GOT3 (cell line): ENCODE measurements at places on chromosomes 13 and 19.

- no peak for DNase-seq
Measured at GRCh38 chr13:45055198-45055901, 65.0 kb upstream of the GTF2F2 start.

- no peak for DNase-seq
Measured at GRCh38 chr13:99796175-99796819, 175.3 kb downstream of the ZIC5 start.

GRCh38 chr13:24036115-24036514 is 124.4 kb upstream of the SPATA13 start:
- no peak for DNase-seq

DNA sequence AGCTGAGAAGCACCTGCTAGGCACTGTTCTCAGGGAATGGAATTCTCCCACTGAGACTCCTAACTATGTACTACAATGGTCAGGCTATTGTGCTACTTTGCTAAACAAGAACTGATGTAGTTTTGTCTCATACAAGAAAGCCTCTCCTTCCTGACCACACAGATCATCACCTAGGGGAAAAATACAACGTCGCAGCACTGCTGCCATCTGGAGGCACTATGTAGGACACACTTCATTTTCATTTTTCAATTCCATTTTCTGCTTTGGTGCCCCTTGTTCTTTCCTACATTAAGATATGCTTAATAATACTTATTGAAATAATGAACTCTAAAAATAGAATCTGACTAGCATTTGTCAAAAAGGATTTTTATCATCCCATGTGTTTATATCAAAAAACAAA is 21.1 kb downstream of the PROSER1 start:
- DNase-seq, result no peak

- DNase-seq, result no peak
Measured at GRCh38 chr19:54275951-54276350, 5.0 kb downstream of the LILRB2 start.

GRCh38 chr13:31925079-31925478 is 106.5 kb upstream of the FRY start:
- no peak for DNase-seq

- DNase-seq, result no peak
Measured at GRCh38 chr13:50706505-50706904, 137.0 kb downstream of the DLEU7 start.

- DNase-seq, result no peak
Measured at GRCh38 chr13:113413898-113414282, 39.4 kb downstream of the ADPRHL1 start.

GRCh38 chr13:43572656-43573360 is 214.0 kb downstream of the ENOX1 start:
- peak; percentile 16 for DNase-seq

DNA sequence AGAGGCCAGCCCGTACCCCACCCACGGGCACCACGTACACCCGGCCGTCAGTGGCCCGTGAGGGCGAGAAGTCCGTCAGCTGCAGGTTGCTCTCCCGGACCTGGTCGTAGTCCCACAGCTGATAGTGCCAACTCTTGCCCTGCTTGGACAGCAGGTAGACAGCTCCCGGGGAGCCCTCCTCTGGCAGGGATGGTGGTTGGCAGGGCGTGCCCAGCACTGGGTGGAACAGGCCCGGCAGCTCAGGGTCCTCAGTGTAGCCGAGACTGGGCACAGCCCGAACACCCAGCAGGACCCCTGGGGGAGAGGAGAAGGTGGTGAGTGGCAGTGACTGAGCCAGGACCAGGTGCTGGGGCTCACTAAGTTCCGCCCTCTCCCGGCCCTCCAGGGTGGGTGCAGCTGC is 7.8 kb downstream of the ACTMAP start:
- DNase-seq, result no peak

DNA sequence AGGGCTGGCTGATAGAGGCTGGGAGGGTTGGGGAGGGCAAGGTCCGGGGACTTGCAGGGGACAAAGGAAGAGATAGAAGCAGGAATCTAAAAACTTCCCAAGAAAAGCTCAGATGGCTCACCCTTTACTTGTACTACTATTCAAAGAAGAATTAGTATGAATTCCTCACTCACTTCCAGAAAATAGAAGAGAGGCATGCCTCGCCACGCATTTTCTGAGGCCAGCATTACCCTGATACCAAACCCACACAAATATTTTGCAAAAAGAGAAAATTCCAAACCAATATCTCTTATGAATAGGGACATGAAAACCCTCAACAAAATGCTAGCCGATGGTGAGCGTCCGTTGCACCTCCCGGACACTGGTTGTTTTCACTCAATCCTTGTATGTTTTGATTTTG is 54.0 kb downstream of the ING1 start:
- no peak for DNase-seq

DNA sequence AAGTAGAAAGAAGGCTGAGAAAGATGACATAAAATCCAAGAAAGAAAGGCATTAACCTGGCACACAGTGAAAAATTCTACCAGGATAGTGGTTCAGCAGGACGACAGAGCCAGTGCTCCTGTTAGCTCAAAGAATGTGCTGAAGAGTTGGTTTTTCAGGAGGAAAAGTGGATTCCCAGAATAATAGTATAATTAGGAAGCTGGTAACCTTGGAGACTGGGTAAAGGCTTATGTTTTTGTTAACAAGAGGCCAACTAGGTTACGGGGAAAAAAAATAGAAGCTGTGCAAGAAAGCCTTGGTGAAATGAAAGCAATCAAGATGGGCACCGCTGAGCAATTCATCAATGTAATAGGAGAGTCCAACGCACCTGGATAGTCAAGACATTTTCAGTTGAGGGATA is 54.7 kb downstream of the SLC15A1 start:
- no peak for DNase-seq

DNA sequence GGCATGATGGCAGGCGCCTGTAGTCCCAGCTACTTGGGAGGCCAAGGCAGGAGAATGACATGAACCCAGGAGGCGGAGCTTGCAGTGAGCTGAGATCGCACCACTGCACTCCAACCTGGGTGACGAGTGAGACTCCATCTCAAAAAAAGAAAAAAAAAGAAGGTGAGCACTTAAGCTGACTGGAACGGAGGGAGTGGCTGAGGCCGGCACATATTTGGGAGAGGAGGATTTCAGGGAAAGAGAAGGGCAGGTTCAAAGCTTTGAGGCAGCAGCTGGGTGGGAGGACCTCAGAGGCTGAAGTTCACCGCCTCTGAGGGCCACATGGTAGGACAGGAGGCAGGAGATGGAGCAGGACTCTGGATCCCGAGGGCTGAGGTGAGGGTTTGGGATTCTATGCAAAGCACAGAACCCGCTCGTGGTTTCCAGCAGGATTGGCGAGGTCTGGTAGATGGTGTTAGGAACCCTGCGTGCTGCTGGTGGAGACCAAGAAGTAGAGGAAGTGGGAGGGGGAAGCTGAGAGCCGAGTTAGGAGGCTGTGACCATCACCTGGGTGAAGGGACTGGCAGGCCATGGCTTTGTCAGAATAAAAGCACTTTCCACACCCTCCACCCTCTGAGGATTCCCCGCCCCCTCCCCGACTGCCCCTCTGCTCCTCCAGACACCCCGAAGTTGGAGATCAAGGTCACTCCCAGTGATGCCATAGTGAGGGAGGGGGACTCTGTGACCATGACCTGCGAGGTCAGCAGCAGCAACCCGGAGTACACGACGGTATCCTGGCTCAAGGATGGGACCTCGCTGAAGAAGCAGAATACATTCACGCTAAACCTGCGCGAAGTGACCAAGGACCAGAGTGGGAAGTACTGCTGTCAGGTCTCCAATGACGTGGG is 8.4 kb downstream of the CD22 start:
- no peak for DNase-seq

GRCh38 chr13:73988461-73988860 is 145.7 kb downstream of the KLF12 start:
- DNase-seq, result no peak

DNA sequence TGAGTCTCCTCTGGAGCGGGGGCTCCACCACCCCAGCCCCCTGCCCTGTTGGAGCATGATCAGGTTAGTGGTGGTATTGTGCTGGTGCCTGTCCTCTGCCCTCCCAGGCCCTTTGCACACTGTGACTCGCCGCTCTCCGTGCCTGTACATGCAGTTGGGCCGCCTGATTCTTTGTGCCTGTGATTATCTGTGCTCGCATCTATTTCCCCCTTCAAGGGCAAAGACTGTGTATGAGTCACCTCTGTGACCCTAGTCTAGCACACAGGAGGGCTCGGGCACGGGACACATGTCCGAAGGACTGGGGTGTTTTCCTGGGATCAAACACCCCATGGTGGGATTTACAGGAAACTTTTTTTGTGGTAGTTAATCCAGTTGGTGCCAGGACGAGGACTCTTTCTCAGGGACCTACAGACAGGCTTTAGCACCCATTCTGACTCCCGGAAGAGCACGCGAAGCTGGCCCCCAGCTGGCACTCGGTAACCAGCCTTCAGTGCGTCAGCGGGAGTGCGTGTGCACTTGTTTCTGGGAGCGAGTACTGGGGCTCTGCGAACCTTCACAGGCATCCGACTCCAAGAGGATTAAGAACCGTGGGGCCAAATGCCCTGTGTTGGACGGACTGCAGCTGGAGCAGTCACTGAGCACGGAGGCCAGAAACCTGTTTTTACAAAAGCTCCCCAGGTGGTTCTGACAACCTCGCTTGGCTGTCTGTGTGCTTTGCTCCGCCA is 6.7 kb downstream of the PPP1R37 start:
- DNase-seq, result no peak

DNA sequence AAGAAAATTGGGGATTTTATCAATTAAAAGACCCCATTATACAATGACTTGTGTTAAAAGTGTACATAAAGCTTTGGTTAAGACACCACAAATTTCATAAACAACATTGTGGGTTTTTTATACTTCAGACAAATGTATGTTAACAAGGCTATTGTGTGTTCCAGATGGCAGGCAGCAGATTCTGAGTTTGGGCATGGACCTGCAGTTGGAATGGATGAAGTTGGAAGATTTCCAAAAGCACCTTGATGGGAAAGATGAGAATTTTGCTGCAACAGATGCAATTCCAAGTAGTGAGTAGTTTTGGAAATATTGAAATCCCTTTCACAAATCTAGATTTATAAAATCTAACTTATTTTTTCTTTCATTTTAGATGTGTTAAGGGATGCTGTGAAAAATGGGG is 25.4 kb downstream of the MPHOSPH8 start:
- DNase-seq, result no peak

GRCh38 chr13:71677124-71677523 is 189.9 kb downstream of the DACH1 start:
- no peak for DNase-seq

- DNase-seq, result no peak
Measured at GRCh38 chr19:47603706-47604565, 5.0 kb upstream of the BICRA start.

DNA sequence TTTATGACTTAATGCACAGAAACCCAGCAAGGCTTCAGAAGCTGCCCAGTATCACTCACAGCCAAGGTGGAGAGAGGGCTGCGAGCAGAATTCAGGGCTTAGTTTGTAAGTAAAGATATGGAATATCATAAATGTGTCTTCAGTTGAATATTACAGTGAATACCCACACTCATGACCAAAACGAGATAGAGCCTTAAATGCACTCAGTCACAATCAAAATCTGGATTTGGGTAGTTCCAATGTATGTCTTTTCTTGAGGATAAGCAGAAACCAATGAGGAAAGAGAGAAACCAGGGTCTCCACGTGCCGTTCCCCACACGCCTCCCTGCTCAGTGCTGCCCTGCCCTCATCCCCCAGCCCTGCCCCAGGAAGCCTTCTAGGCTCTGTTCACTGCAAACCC is 94.9 kb downstream of the ZIC5 start:
- no peak for DNase-seq

DNA sequence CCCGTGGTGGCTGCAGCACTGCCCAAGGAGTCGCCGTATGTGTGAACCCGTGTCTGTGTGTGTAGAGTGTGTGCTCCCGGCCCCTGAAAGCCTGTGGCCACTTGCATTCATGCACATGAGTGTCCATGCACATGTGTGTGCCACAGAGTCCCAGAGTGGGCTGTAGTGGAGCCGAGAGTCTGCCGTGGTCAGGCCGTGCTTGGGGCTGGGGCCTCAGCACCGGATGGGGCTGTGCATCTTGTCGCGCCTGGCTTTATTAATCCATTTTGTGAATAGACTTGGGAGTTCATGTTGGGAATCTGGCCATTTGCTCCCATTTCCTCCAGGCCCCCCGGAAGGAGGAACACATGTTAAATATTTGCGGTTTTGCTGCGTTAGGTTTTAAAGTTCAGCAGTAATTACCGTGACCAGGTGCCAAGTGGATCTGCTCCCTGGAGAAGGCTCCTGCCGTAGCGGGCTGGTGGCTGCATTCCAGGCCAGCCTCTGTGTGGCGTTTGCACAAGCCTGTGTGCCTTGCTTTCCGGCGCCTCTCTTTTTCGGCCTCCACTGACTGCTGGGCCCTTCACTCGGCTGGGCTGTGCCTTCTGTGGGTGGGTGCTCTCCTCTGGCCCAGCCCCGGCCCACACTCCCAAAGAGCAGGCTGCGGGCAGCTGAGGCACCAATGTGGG is 69.2 kb upstream of the KCTD15 start:
- no peak for DNase-seq

GRCh38 chr19:5172859-5173630 is 167.6 kb downstream of the PTPRS start:
- peak; percentile 50 for DNase-seq

DNA sequence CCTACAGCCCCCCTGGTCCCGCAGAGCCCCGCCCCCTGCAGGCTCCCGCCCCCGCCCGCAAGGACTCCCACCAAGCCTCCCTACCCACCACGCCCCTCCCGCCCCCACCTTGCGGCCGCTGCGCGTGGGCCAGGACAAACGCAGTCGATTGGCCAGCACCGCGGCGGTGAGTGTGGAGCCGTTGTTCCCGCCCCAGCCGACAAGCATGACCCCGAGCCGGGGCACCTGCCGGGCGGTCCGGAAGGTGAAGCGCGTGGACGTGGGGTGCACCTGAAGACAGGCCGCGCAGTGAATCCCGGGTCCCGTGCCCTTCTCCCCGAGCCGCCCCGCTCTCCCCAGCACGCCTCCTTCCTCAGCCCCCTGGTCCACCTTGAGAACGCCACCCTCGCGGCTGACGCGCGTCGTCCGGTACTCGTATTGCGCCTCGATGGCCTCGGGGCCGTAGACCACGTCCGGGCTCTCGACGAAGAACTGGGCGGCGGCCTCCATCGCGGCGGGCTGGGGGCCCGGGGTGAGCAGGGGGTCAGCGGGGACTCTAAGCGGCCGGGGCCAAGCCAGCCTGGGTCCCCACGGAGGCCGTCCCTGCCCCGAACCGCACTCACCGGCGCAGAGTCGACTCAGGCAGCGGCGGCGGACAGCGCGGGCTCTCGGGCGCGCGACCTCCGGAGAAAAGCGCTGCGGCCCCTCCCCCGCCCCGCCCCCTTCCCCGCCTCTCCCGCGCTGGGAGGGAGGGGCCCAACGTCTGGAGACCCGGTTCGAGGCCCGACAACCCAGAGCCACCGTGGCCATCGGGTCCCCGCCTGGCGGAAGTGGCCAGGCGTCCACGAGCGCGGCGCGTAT is at the start of gene ISYNA1:
Gene ISYNA1, minus strand, starts transcription at position 643 of the 840 bp plus-strand sequence. Its CDS starts 154 bp downstream, at position 489.
- no peak for DNase-seq

- no peak for DNase-seq
Measured at GRCh38 chr19:15323496-15324235, 8.7 kb downstream of the BRD4 start.

DNA sequence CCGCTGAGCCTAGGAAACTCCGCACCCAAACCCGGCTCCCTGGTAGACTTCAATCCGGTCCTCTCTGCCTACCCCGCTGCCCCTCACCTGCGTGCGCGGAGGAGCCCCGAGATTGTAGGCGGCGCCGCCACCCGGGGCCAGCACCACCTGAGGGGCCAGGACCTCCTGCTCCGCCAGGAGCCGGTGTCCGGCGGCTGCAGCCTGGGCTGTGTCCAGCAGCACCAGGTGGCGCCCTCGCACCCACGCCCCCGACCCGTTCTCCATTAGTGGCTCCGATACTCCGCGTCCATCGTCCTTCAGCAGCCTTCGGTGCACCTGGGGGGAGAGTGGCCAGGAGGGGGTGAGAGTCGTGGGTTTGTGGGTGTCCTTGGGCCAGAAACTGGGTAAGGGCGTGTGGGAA is 18.5 kb downstream of the MAN2B1 start:
- DNase-seq, result no peak

- no peak for DNase-seq
Measured at GRCh38 chr19:11887611-11888531, at the start of gene ZNF69. Gene ZNF69 (plus strand): TSS chr19:11887782. CDS start chr19:11887924, 142 bp downstream.
